ENCODE measurements at places on chromosomes 1 and 21.

GRCh38 chr1:51878308-51878615 is 265 bp downstream of the NRDC start:
- DNase-seq = no peak

GRCh38 chr1:17369466-17369865 is 2.5 kb upstream of the PADI6 start:
- peak; percentile 61 for DNase-seq

GRCh38 chr1:97095764-97096163 is 374.2 kb downstream of the PTBP2 start:
- DNase-seq = no peak

DNA sequence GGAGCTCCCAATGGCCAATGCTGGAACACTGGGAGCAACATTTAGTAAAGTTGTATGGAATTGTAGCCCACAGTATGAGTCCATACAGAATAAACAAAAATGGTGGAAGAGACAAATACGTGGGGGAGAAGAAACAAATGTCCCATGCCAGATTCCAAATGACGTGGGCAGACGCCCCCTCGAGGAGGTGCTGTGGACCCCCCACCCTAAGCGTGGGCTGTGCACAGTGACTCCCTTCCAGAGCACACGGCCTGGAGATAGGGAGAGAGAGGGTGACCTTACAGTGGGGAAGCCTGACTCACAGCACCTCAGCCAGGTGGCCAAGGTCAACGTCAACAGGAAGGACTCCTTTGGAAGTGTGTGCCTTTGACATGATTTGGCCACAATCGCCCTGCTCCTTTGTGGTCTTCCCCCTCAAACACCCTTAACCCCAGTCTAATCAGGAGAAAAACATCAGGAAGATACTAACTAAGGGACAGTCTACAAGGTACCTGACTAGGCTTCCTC is 13.7 kb upstream of the PDE9A start:
- DNase-seq = no peak

DNA sequence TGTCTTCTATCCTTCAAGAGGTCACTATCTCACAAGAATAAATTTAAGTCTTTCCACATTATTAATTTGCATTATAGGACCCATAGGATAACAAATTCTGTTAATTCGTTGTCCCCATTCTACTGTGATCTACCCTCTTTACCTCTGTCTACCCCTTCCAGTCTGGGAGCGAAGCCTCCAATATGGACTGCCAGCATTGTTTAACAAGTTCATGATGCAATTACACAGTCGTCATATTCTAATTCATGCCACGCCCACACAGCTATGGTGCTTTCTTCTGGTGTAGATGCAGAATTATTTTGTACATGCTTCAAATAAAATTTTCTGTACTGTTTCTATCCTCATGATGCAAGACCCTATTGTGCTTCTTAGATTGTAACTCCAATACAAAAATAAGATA is 178.3 kb upstream of the PALMD start:
- no peak for DNase-seq

- DNase-seq = no peak
Measured at GRCh38 chr1:225965231-225965630, 24.2 kb upstream of the LEFTY2 start.

DNA sequence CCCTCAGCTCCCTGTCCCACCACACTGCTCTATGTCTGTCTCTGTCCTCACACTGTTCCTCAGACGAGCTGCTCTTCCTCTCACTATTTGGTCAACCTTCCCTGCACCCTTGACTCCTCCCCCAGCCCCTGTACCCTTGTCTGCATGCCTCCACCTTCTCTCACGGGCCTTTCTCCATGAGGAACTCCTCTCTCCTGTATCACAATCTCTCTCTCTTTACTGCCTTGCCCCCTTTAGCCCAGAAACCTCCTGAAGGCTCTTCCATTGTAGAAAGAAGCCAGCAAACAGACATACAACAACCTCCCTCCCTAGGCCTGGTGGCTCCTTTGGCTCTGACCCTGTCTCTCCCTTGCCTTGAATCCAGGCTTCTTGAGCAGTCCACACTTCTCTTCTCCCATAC is 251.6 kb upstream of the CSF3R start:
- no peak for DNase-seq

DNA sequence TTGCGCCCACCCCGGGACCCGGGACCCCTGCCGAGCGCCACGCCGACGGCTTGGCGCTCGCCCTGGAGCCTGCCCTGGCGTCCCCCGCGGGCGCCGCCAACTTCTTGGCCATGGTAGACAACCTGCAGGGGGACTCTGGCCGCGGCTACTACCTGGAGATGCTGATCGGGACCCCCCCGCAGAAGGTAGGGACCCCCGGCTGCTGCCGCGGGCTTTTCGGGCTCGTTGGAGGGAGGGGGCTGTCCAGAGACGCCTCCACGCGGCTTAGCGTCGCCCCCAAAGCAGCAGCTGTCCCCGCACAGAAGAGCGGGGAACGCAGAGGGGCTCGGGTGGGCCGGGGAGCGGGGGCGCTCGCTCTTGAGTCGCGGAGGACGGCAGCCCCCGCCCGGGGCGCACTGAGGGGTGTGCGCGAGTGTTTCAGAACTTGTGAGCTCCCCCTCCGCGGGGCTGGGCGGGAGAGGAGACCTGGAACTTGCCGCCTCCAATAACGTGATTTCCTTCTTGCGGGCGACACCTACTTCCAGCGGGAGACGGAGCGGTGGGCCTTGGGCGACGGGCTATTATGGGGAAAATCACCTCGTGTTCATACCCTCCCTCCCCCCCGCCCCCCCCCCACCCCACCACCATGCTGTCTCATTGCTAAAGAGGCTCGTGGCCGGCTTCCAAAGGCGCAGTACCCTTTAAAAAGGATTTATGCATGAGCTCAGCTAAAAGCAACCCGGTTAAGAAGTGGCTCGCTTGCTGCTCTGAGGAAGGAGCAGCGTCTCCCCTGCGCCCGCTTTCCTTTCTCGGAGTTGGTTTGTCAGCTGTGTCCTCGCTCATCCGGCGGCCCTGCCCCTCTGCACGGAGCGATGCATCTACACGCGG is 664 bp downstream of the BACE2 start:
- DNase-seq = peak; percentile 58
